ENCODE measurements at places on chromosomes 11 and 22.

GRCh38 chr11:42901084-42901483 lies 410.7 kb upstream of the API5 start:
- no peak for DNase-seq

DNA sequence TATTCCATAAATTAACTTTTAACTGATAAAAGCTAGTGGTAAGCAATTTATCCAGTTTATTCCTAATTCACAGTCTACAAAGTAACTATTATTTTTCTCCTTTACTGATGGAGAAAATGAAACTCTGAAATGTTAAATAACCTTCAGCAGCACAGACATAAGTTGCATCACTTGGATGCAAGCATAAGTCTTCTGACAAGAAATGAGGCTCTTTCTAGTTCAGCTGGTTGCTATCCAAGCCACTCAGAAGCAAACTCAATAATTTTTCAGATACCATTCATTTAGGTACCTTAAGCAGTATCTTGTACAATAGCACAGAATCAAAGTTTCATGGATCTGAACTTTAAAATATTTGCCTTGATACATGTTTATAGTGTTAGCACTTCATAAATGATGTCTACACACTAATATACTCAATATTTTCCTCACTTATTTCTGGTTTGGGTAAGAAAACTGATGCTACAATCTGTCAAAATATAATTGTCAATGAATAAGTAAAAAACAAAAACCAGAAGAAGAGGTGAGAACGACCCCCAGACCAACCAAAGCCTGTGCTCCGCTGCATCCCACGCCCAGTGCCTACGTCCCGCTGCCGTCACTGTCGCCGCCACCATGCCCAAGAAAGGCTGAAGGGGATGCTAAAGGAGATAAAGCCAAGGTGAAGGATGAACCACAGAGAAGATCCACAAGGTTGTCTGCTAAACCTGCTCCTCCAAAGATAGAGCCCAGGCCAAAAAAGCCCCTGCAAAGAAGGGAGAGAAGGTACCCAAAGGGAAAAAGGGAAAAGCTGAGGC lies 18.1 kb downstream of the FAM168A start:
- no peak for DNase-seq

GRCh38 chr11:113781682-113782081 lies 2.1 kb downstream of the CLDN25 start:
- DNase-seq = no peak

- no peak for DNase-seq
Measured at GRCh38 chr11:123235117-123235655, 40.1 kb upstream of the CLMP start.

DNA sequence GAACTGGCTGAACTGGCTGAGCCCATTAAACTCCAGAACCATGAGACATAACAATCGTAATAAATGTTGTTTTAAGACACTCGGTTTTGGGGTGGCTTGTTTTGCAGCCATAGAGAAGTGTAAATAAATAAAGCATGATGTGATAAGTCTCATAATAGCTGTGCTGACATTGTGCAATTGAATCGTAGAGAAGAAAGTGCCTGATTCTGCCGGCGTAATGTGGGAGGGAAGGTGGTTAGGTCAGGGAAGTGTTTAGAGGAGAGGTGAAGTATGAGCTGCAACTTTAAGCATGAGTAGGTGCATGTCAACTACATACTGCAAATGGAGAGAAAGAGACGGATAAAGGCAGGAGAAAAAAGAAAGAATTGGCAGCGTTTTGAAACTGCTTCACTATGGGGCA lies 217.1 kb downstream of the BLID start:
- no peak for DNase-seq

DNA sequence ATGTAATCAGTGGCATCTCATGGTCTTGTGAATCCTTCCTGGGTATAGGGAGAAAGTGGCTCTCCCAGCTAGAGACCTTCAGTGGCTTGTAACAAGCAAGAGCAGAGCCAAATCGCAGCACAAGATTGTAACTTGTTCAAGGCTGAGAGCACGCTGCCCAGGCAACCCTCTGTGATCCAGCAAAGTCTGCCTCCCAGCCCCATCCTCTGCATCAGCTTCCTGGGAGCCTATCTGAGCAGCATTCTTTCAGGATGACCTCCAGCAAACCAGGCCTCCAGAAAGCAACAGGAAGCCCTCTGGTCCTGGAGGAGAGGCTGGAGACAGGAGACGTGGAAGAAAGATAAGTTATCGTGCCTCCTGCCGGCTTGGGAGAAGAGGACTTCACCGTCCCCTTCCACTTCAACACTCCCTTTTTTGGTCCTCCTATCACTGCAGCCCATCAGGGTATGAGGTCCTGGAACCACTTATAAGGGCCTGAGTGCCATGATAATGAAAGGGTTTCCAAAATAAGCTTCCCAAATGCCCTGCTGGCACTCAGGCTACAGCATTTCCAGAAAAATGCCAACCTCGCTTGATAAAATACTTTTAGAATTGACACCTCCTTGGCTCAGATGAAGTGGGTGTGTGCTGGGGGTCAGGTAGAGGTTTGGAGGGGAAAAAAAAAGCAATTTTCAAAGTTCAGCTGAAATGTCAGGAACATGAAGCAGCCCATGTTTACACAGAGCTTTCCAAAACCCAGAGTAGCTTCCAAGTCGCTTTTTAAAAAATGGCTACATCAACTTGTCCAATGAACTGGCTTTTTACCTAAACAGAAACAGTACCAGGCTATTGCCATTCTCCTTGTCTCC lies 80.2 kb downstream of the PLEKHA7 start:
- no peak for DNase-seq

DNA sequence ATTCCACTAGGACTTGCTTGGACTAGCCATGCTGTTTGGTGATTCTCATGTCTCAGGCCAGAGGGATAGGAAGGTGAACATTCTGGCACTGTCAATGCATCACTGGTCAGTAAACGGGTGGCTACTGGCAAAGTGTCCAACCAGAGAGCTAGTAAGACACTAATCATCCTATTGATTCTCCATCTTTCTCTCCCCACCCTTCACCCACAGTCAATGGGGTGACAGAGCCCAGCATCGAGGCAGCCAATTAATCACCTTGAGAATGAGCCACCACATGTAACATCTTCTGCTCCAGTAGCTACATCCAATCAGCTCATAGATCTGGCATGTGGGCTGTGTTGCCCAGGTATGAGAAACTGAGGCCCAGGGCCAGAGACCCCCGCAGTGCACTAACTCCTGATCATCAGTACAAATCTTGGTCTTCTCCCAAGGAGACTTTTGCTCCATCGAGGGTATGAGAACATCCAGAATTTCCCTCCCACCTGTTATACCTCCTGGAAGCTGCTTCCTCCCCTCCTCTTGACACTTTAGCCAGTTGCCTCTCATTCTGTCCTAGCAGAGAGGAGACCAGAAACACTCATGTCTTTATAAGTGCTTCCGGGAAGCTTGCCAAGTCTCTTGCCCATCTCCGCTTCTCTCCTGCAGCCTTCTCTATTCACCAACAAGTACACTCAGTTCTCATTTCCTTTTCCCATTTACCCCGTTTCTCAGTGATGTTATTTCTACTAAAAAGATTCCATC lies 17.0 kb downstream of the HTR3A start:
- peak; percentile 71 for DNase-seq

DNA sequence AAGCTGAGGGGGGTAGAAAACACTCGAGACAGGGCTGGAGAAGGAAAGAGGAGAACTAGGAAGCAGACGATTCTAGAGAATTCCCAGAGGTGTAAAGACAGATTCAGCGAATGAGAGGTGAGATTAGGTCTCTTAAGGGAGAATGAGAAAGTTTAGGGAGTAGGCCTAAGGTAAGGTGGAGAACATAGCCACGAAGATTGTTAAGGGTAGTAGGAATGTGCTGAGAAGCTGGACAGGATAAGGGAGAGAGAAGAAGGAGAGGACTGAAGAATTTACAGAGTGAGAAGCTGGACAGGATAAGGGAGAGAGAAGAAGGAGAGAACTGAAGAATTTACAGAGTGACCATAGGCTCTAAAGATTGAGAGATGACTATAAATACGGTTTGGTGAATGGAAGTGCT lies 908 bp downstream of the PPME1 start:
- DNase-seq = no peak

DNA sequence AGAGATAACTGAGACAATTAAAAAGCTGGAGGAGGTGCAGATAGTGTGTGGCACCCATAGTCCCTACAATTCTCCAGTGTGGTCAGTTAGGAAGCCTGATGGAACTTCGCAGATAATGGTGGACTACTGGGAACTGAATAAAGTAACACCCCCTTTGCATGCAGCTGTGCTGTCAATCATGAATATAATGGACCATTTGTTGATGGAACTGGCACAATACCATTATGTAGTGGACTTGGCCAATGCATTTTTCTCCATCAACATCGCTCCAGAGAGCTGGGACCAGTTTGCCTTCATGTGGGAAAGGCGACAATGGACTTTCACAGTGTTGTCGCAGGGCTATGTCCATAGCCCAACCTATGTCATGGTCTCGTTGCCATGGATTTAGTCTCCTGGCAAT lies 324.2 kb downstream of the TMEM135 start:
- no peak for DNase-seq

GRCh38 chr11:116336540-116336939 lies 436.2 kb downstream of the BUD13 start:
- no peak for DNase-seq

- no peak for DNase-seq
Measured at GRCh38 chr11:91527380-91528030, 697.1 kb upstream of the FAT3 start.

DNA sequence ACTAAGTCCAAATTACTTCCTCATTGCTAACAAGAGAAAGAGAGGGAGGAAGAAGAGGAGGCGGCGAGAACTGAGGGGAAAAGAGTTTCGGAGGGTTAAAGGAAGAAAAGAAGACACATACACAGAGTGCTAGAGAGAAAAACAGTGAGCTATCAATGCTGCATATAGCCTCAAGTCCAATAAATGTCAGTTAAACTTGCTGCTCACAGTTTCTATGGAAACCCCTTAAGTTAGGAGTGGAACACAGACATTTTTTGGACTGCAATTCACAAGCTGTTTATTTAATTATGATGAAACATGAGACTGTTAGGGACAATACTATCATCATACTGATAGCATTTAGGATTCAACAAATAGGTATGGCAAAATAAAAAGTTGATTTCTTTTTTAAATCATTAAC lies 1320.4 kb downstream of the LRRC4C start:
- no peak for DNase-seq

- no peak for DNase-seq
Measured at GRCh38 chr11:9206496-9206895, 58.7 kb downstream of the DENND5A start.

- DNase-seq = no peak
Measured at GRCh38 chr22:21837248-21837979, 30.0 kb downstream of the MAPK1 start.

GRCh38 chr11:12769834-12770345 lies 95.7 kb downstream of the TEAD1 start:
- no peak for DNase-seq

GRCh38 chr22:30414525-30415047 lies 11.0 kb upstream of the MTFP1 start:
- no peak for DNase-seq

- no peak for DNase-seq
Measured at GRCh38 chr11:111417766-111418435, 38.8 kb upstream of the POU2AF1 start.

- DNase-seq = no peak
Measured at GRCh38 chr22:36852056-36852973, 8.5 kb upstream of the NCF4 start.

- DNase-seq = no peak
Measured at GRCh38 chr11:104078995-104079394, 42.6 kb downstream of the DDI1 start.

- DNase-seq = no peak
Measured at GRCh38 chr11:93751001-93751400, 9.5 kb downstream of the C11orf54 start.

GRCh38 chr11:134207538-134208239 lies 16.1 kb downstream of the NCAPD3 start:
- DNase-seq = no peak

DNA sequence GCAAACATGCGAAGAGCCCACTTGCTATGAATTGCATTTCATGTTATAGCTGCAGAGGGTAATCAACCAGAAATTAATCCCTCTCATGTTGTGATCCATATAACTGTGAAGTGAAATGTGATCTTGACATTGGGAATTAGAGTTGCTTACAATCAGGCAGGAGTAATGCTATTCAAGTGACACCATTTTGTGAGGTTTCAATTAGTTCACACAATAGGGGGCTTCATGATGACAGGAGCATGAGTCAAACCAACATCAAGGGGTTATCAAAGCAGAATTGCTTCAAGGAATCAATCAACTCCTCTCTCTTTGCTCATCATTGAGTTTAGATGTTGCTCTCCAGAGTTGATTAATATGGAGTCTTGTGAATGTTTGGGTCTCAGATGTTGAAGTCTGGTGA lies 1585.2 kb upstream of the TENM4 start:
- no peak for DNase-seq

- DNase-seq = no peak
Measured at GRCh38 chr11:32706985-32707741, 87.3 kb downstream of the CCDC73 start.

DNA sequence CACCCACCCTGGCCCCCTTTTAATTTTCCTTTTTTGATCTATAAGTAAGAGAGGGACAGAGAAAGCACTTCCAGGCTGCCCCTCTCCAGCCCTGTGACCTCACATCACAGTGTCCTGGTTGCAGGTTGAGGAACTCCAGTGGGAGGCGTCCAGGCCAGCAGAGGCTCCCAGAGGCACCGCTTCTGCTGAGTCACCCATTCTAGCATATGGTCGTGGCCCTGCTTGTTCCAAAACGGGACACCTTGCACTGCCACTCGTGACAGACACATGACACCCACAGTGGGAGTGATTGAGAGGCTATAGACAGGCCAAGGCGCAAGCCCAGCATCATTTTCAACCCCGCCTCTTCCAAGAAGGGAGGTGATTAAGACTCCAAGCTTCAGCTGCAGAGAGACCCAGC lies 16.0 kb upstream of the TMPRSS4 start:
- no peak for DNase-seq

DNA sequence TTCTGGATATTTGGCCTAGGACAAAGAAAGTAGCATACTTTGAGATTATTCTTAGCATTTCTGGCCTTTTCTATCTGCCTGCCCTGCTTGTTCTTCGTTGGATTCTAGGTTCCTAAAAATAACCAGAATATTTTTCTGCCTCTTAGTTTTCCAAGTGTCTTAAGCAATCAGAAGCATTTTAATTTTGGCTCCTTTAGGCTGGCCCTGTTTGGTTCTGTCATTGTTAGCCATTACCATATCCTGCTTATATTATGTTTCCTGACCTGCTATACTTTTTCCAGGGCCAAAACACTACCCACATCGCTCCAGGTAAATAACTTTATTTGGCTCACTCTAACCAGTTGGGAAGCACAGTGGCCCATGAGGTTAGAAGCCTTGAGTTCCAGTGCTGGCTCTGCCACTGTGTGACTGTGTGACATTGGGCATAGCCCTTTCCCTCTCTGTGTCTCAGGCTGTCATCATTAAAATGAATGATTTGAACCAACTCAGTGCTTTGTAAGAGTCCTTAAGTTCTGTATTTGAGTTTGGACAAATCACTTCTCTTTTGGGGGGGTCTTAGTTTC lies 91.1 kb downstream of the STIM1 start:
- DNase-seq = no peak
